Nucleus accumbens (tissue), 56 donors: ENCODE measurements at places on chromosomes 1 and 21.

DNA sequence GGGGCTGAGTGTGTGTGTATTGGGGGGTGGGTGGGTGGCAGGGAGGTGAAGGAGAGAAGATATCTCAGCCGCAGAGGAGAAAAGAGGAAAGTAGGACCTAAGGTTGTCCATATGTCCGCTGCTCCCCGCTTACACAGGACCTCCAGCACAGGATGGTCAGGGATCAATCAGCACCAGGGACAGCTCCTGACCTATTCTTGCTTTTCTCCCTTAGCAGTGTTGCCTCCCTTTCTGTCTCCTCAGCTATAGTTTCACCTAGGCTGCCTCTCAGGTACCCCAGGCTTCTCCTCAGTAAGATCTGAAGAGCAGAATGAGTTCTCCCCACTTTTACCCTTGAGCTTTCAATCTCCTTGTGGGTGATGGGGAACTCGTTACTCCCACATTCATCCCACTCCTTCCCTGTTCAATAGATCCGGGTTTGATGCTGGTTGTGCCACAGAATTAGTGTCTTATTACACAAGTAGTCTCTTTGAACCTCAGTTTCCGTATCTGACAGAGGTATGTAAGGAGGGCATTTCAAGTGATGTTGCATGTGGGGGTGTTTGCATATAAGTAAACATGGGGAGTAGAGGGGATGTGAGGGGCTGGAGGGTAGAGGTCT is 1.4 kb upstream of the DPH2 start:
- no peak for DNase-seq

DNA sequence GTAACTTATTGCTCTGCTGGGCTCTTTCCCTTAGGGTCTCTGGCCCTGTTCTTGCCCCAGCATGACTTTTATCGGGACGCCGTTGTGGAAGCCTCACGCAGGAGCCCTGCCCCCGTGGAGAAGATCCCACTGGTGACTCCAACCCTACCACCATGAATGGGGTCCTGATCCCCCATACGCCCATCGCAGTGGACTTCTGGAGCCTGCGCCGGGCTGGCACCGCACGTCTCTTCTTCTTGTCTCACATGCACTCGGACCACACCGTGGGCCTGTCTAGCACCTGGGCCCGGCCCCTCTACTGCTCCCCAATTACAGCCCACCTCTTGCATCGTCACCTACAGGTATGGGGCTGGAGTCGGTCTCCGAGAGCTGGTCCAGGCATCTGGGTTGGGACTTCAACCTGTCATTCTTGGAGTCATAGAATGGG is 322 bp downstream of the DCLRE1B start:
- DNase-seq = no peak

GRCh38 chr1:8343464-8344001 is 25.6 kb downstream of the SLC45A1 start:
- no peak for DNase-seq

- no peak for DNase-seq
Observed at GRCh38 chr1:63743781-63744180, 30.0 kb upstream of the ROR1 start.

- DNase-seq = no peak
Observed at GRCh38 chr1:182071924-182072323, 10.4 kb upstream of the ZNF648 start.

GRCh38 chr1:219109424-219110018 is 64.2 kb upstream of the LYPLAL1 start:
- DNase-seq = no peak

GRCh38 chr21:14414932-14415508 is 32.1 kb upstream of the HSPA13 start:
- DNase-seq = no peak

- no peak for DNase-seq
Observed at GRCh38 chr21:25375675-25376074, 231.6 kb downstream of the MRPL39 start.

- DNase-seq = no peak
Observed at GRCh38 chr1:156371553-156372264, 2.7 kb downstream of the RHBG start.

DNA sequence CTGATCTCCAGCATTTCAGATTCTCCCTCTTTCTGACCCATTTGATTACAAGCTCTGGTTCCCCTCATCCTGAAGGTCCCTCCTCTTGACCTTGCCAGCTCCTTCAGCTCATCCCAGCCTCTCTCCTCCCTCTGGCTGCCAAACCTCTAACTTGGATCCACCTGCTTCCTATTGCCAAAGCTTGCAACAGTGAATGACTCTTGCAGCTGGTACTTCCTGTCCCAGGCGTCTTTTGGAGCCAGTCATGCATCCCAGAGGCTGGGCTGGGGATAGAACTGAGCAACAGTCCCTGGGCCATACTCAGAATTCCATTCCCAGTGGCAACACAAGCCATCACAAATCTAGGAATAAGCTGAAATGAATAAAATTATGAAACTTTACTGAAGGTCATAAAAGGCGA is 27.7 kb upstream of the SPOCD1 start:
- DNase-seq = peak; percentile 69

GRCh38 chr1:232443372-232443771 is 186.6 kb downstream of the SIPA1L2 start:
- DNase-seq = no peak

DNA sequence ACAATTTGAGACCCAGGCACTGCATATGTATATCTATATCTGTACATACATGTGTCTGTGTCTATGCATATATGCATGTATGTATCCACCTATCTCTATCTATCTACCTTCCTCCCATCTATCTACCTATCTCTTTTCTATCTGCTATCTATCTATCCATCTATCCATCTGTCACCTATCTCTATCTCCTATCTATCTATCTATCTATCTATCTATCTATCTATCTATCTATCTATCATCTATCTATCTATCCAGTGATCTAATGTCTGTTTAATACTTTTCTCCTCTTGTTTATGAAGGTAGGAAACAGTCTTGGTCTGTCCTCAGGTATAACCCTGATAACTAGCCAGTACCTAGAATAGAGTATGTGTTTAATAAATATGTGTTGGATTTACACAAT is 25.9 kb downstream of the TNNT2 start:
- DNase-seq = no peak

DNA sequence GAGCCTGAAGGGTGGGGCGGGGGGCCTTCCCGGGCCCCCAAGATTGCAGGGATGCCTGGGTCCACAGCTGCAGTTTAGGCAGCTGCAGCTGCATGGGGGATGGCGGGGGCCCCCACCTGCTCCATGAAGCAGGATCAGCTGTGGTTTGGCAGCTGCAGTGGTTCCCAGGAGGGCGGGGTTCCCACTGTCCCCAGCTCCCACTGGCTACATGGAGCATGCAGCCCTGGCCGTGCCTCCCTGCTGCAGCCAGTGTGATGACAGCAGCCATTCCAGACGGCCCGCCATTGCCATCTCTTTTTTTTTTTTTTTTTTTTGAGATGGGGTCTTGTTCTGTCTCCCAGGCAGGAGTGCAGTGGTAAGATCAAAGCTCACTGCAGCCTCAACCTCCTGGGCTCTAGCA is 992 bp upstream of the C1QA start:
- DNase-seq = no peak

DNA sequence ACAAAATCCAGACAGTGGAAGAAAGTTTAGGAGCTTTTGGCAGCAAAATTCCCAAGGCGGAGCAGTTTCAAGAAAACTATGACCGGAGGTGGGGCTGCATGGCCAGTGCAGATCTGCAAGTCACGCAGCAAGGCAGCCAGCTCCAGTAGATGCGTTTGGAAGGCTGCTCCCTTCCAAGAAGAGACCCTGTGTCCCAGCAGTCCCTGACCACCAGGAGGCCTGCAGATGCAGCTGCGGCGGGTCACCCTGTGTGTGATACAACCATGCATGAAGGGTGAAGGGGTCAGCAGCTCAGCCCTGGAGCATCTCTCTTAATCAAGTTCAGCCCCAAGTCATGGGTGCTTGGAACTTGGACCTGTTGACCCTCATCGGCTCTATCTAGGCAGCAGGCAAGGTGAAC is 29.3 kb downstream of the GPR157 start:
- no peak for DNase-seq

DNA sequence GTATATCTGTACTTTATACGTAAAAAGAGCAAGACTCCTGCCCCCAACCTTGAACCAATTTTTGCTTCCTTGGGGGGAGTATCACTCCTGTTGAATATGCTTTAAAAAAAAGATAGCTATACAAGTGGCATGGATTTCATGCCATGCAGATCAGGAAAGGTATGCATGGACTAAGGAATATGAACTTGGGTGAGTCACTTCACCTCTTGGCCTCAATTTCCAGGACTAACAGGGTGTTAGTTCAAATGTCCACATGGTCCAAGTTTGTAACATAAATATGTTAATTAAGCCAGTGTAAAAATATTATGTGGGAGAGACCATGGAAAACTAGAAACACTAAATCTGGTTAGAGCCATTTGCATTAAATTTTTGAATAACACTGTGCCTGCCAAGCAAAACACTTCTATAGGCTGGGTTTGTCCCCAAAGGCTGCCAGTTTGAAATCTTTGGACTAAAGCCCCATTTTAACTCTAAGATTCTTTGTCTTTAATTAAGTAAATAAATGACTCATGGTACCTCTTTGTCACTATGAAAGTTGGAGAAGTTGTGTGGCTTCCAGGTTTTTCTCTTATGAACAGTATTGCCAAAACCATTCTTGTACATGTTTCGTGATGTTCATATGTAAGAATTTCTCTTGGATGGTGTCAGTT is 33.1 kb downstream of the FAM177B start:
- DNase-seq = no peak

- DNase-seq = no peak
Observed at GRCh38 chr1:155978973-155979429, 654 bp upstream of the ARHGEF2 start.

- no peak for DNase-seq
Observed at GRCh38 chr1:225866981-225867380, 15.2 kb downstream of the TMEM63A start.

DNA sequence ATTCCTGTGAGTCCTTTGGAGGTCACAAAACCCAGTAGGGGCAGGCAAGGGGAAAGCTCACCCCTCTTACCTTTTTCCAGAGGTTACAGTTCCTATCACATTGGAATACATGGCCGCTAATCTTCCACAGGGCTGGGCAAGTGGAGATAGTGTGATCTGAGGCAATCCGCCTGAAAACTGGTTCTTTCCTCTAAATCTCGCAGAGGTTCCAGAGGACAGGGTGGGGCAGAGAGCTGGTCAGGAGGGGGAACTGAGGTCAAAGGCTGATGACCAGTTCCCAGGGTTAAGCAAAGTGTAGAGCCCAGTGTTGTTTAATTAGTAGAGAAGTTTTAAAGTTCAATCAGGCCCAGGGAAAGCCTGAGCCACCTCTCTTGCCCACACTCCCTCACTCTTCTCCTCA is at the start of gene SERPINC1:
TSS of gene SERPINC1 (minus strand) at position 179 of the 400 bp plus-strand sequence. CDS start at position 111, 68 bp downstream.
- DNase-seq = no peak

DNA sequence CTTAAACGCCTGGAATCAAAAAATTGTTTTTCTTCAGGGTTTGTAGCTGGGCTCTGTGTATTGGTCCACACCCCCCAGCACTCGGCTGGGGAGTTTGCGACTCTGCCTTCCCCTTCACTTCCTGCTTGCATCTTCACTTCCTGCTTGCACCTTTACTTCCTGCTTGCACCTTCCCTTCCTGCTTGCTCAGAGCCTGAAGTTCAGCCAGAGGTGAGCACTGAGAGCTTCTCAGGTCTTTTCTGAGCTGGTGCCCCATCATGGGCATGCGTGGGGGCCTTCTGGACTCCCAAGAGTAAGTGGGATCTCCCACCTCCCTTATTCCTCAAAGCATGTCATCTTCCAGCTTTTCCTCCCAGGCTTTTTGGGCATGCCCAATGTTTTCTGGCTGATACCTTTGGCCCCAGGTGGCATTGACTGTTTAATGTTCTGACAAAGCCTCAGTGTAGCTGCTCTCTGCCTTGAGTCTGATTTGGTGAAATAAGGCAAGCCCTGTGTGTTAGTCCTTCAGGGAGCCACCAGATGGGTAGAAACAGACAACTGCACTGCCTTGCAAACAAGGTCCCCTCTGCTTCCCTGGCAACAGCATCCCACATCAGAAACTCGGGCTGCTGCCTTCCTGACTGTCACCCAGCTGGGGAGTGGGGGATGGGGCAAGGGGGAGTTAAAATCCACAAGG is 3.5 kb downstream of the KRTAP10-2 start:
- no peak for DNase-seq

GRCh38 chr1:83764209-83764608 is 234.7 kb downstream of the TTLL7 start:
- DNase-seq = no peak

DNA sequence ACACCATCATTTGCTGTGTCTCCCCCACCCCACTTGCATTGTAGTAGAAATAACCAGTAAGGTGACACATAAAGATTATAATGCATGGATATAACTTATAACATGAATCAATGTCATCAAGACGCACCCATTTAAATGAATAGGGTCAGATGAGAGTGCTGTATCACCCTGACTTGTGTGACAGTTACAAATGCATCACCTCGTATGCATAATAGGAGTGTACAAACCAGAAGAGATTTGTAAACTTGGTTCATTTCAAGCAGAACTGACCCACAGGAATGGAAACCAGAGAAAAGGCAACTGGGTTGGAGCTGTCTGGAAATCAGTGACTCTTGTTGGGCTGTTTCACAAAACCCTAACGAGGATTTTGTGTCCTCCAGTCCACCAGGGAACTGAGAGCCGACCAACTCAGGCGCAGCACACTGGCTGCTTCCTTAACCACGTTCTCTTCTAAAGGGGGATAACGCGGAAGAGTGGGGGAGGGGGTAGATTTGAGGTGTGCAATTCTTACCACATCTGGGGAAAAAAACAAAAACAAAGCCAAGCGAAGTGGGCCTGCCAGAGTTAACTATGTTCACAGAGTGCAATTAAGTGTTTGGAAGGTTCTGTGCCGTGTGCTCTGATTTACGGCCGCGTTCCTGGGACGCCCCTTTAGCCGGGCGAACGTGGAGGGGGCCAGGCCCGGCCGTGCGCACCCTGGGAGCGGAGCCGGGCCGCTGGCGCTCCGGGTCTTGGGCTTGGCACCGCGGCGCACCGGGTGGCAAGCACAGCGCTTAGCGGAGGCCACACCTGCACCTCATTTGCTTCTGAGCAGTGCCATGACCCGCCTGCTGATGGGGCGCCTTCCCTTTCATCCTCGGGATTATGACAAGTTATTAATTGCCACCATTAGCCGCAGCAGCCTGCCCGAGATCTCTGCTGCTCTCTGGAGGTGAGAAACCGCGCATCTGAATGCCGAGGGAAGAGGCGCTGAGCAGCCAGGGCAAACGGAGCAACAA is 248.8 kb upstream of the FOXD3 start:
- peak; percentile 35 for DNase-seq

DNA sequence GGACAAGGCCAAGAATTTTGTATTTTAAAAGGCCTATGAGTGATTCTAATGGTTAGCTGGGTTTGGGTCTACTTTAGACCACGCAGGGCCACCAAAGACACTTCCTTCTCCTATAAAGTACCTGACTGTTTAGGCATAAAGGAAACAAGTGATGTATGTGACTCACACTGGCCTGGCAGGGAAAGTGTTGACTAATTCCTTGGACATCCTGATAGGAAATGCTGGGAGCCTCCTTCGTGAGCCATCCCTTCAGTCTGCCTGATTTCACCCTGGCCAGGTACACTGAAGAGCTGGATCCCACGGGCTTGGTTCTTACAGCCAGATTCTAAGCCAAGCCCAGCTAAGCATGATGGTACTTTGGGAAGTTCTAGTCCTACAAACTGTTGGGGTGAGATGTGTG is 100.5 kb upstream of the HMGB4 start:
- no peak for DNase-seq
